Esophagus squamous epithelium (tissue), 5 donors: ENCODE measurements at places on chromosomes 5 and 9. TPM values are rescaled to one million over a fixed set of nuclear protein-coding genes. Genes with fewer than 3 reads are reported as not detected.

The ADGRV1 gene
- 14.1 TPM for total RNA-seq

The FBP1 gene
- not detected for total RNA-seq

The ASS1 gene
- 33.5 TPM for total RNA-seq

The NR5A1 gene
- total RNA-seq, result not detected

The C9orf50 gene
- not detected for total RNA-seq

The IL3 gene
- total RNA-seq, result not detected

DNA sequence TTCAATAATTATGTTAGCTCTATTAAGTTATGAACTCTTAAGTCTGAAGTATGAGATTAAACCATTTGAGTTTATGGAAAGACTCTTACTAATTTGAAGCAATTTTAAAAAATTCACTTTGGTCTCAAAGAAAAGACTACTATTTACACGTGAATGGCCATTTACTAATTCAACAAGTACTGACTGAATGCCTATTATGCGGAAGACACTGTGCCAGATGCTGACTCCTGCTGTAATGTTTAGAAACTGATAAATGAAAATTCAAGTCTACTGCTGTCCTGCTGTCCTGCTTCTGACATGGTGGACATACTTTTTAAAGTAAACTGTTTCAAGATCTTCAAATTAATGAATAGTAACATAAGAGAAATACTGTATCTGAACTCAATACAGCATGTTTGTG, 116.2 kb downstream of the MPDZ start:
- DNase-seq, result no peak

- no peak for DNase-seq
These were observed 36.6 kb upstream of the FBXL7 start for GRCh38 chr5:15463231-15463980.

DNA sequence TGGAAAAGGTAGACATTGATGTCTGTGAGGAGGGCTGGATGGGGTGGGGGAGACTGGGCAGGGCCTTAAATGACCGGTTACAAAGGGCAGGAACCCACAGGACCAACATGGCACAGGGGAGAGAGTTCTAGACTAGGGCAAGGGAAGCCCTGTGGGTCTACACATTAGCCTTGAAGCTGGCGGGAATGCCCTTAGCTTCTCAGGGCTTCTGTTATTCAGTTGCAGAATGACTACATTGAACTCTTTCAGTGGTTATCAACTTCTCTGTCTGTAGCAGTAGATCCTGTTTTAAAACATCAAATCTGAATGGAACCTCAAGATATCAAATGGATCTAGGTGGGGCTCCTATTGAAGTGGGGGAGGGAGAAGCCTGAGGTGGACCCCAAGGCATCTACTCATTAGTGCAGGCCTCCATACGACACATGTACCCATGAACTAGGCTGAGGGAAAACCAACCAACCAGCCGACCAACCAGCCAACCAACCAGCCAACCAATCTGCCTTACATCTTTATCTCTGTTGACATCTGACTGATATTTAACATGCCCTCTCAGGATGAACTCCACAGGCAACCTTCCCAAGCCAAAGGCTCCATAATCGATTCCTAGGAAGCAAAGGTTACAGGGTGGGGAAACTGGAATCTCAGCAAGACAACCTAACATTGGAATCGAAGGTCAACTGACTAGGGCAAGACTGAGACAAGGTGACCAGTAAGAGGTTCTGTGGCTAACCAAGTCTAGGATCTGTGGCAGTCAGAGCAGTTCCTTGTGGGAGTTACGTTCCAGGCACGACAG, 48.3 kb downstream of the DAP start:
- no peak for DNase-seq

DNA sequence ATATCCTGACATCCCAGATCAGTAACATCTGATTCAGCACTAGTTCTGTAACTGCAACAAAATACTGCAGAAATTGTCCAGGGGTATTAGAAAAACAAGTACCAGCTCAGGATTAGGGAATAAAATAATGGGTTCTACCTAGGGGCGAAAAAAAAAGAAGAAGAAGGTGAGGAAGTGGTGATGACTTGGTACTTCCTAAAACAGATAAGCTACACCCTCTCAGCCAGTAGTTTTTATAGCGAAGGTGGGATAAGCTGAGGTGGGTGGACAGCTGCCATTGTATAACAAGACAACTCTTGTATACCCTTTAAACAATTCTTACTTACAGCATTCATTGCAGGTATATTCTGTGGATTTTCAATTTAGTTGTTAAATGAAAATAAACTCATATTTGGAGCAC, 19.1 kb downstream of the RAPGEF6 start:
- no peak for DNase-seq

- no peak for DNase-seq
These were observed 28.6 kb downstream of the PSIP1 start for GRCh38 chr9:15482146-15482545.

DNA sequence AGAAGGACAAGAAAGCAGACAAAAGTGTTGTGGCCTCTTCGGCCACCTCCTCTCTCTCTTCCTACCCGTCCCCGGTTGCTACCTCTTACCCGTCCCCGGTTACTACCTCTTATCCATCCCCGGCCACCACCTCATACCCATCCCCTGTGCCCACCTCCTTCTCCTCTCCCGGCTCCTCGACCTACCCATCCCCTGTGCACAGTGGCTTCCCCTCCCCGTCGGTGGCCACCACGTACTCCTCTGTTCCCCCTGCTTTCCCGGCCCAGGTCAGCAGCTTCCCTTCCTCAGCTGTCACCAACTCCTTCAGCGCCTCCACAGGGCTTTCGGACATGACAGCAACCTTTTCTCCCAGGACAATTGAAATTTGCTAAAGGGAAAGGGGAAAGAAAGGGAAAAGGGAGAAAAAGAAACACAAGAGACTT, 2.4 kb downstream of the EGR1 start:
- DNase-seq, result no peak

- DNase-seq, result no peak
These were observed 16.3 kb downstream of the FABP6 start for GRCh38 chr5:160245506-160246086.

DNA sequence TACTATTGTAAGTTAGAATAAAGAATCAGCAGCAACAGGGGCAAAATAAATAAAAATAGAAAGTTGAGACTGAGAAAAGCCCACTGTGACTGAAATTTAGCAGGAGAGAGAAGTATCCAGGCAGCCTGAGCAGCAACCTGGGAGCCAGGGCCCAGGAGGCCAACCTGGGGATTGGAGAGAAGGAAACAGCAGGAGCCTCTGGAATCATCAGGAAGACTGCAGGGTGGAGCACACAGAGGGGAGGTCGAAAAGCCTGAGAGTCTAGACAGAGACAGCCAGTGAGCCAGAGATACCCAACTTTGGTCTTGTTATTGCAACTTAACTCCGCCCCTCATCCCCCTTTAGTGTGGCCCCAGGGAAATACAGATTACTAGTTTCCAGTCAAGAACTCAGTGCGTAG, 98.6 kb downstream of the SLC1A3 start:
- no peak for DNase-seq

DNA sequence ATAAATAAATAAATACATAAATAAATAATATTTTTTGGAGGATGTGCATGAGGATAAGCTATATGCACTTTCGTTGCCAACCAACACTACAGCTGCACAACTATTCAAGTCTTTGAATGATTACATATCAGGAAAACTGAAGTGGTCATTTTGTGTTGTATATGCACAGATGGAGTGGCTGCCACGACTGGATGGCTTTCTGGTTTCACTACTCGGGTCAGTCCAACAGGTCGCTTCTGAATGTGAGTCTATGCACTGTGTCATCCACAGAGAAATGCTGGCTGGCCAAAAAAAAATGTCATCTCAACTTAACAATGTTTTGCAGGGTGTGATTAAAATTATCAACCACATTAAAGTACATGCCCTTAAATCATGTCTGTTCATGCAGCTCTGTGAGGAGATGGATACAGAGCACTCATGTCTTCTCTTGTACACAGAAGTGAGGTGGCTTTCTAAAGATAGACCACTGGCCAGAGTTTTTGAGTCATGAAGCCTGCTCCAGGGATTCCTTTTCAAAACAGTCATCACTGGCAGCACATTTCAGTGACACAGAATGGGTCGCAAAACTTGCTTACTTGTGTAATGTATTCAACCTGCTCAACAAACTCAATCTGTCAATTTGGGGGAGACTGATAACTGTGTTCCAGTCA, 589.8 kb upstream of the CYLC2 start:
- DNase-seq, result no peak

GRCh38 chr9:19117039-19117716, 10.1 kb downstream of the PLIN2 start:
- no peak for DNase-seq

GRCh38 chr5:122263352-122264030, 48.5 kb upstream of the SNCAIP start:
- no peak for DNase-seq

DNA sequence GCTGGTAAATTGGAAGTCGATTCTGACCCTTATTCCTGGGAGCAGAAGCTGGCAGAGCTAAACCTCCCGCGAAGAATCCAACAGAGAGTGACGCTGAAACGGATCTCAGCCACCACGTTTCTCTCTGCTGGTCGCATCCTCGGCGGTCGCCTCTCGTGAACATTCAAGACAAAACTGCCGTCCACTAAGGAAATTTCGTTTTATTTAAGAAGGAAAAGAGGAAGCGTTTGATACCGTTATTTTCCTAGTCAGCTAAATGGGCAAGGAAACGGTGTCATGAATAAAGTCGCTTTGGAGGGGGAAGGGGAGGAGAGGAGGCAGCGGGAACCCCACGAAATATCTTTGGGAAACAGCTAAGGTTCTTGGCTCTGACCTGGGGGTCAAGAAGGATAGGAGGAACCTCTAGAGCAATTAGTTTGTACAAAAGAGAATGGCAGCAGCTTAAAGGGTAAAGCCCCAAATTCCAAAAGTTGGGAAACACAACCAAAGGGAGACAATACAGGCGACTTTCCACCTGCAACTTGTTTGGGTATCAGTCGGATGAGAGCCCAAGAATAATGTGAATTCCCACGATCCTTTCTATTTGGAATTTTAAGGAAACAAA, 1.9 kb downstream of the FOXB2 start:
- no peak for DNase-seq

GRCh38 chr5:41908374-41909079, 4.4 kb downstream of the RIMOC1 start:
- DNase-seq, result no peak

DNA sequence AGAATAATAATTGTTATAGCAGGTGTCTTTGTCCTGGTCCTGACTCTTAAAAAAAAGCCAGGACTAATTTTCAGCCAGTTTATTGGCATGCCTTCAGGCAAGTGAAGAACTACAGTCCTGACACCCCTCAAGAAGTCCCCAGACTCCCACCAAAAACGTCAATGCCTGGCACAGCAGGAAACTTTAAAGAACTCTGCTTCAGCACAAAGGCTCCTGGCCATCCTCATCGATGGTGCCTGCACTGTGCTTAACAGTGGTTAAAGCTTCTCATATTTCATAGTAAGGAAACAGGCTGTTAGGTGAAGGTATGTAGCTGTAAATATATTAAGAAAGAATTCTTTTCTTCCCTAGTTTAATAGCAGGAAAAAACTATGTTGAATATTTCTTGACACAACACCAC, 280.1 kb upstream of the PUM3 start:
- no peak for DNase-seq

DNA sequence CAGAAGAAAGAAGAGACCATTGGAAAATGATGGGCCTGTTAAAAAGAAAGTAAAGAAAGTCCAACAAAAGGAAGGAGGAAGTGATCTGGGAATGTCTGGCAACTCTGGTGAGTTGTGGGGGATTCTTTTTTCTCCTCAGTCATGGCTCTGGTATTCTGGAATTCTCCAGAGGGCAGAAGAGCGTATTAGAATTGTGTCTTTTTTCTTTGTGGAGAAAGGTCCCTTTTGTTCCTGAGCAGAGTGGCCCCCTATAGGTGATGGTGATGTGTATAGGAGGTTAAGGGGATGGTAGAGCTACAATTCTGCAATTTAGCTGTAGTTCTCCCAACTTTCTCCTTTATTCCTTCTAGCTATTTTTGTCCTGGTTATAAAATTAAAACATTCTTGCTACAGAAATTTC, 1.6 kb upstream of the DHFR start:
- no peak for DNase-seq

GRCh38 chr5:111252799-111253545, 28.8 kb downstream of the CAMK4 start:
- DNase-seq, result no peak

DNA sequence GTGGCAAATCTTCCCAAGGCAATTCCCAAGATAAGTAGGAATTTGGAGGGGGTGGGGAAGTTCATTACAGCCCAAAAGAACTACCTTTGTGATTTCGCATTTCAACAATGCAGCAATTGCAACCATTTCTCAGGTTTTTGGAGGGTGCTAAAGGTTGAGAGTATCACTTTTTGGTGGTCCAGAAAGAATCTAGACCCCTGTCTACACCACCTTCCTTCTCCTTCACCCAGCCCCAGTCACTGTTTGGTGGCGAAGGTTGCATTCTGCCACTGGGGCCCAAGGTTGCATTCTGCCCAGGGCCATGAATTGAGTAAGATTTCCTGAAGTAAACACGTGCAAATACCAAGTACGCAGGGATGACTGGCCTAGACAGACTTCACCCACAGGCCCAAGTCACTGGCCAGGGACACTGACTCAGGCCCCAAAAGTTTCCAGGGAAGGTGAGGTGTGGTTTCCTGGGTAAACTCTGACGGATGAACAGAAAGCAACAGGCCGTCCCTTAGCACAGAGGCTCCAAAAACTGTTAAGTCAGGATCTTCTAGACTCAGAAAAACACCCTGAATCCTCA, 5.7 kb downstream of the PDE6A start:
- DNase-seq, result no peak

GRCh38 chr9:18824095-18824666, 208.8 kb downstream of the SAXO1 start:
- DNase-seq, result no peak

- no peak for DNase-seq
These were observed 9.5 kb downstream of the BARX1 start for GRCh38 chr9:93945400-93946337.

DNA sequence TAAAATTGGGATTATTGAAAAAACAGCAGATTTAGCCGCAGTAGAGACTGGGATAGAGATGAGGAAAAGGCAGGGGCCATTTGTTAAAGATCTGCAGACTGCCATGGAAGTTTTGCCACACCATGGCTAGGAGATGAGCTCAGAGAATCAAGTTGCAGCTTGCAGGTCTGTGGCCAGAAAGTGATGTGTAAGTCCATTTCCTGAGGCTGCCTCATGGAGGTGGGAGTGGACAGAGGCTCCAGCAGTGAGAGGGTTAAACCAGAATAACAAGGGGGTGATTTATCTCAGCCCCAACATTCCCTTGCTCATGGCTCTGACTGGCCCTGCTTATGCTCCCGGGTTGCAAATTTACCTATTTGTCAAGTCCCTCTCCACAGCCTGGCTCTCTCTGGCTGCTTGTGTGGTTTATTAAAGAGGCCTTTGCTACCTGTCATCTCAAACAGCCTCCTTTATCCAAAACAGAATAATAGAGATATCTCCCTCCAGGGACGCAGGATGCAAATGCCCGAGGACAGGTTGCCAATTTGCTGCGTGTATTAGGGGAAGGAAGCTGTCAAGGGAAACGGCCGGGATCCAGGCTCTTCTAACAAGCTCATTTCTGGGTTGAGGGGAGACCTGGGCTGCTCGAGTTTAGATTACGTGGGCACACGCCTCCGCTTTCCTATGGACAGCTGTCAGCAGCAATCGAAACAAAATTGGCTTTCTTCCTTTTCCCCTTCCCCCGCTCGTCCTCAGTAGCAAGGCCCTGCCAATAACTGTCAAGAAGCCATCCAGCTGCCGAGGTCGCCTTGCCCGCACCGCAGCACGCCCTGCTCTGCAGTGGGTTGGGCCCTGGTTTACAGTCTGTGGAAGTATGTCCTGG, 72.8 kb upstream of the PITX1 start:
- DNase-seq, result no peak
